ENCODE measurements at places on chromosomes 7 and 10.

- no peak for DNase-seq
These were observed 163.2 kb upstream of the GPR26 start for GRCh38 chr10:123502983-123503382.

DNA sequence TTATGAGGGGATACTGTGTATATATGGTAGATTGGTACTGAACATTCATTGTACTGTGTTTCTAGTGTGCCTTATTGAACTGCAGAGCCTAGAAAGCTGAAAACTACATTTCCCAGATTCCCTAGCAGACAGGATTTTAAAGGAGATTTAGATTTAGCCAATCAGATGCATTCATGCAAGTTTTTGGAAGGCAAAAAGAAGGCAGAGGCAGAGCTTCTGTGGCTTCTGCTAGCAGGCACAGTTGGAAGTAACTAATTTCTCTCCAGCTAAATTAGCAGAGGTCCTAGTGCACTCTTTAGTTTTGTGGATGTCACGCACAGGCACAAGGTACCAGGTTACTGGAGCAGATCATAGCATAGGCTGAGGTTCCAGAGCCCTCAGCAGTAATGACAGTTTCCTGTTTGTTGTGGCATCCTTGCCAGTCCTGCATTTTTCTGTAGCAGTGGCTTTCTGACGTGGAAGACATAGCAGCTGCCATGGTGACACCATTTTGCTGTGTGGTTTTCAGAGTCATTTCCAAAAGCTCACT is 83.7 kb upstream of the CCDC71L start:
- DNase-seq, result no peak

- DNase-seq, result no peak
These were observed 481 bp downstream of the SFTPA2 start for GRCh38 chr10:79559726-79560125.

GRCh38 chr7:66859339-66859738 is 61.7 kb upstream of the TMEM248 start:
- DNase-seq, result no peak

- DNase-seq, result no peak
These were observed 131.3 kb downstream of the AKR1D1 start for GRCh38 chr7:138207555-138207971.

GRCh38 chr10:35452171-35452570 is 115.9 kb downstream of the CCNY start:
- DNase-seq, result no peak

DNA sequence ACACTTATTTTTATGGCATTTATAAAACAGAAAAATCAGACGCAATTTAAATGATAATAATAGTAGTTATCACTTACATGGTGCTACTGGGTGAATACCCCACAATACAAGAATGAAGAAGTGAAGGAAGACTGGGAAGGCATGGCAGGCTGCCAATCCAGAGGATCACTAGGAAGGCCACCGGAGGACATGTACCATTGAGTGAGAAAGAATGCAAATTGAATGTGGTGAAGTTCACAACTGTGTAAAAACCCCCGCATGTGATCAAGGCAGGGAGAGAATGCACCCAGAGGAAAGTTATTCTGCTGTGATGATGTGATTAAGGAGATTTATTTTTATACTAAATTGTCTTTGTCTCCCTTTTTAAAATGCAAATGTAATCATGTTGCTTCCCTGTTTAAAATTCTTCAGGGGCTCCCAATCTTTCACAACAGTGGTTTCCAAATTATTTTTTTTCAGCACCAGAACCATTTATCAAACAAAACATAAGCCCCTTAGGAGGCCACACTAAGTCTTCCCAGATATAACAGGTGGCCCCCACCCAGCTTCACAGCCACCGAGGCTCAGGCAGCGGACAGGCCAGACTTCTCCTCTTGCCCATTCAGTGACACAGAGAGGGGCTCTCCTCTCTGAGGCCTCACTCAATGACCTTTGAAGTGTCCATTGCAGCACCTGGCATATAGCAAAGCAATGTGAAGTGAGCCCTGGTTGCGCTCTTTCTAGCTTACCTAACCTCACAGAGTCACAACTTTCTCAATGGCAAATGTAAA is 59.6 kb downstream of the FRMPD2 start:
- DNase-seq, result no peak

DNA sequence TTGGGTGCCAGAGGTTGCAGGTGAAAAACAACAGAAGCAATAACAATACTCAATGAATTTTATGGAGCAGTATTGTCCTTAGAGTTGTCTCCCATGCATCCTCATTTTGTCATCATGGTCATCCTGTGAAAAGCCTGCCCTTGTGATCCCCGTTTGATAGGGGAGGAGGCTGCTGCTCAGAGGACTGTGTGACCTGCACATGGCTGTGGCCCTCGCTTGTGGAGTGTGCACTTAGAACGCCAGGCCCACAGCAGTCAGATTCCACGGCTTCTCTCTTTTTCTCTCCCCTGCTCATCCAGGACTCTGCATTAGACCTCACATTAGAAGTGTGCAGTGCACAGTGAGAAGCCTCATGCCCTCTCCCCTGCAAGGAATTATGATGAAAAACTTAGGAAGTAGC is 491.1 kb upstream of the KLF6 start:
- no peak for DNase-seq

- no peak for DNase-seq
These were observed 100.3 kb upstream of the BTBD16 start for GRCh38 chr10:122170802-122171201.

GRCh38 chr7:84722086-84722485 is 464.8 kb downstream of the SEMA3D start:
- DNase-seq, result no peak

- peak; percentile 76 for DNase-seq
These were observed 24.8 kb downstream of the FAM53B start for GRCh38 chr10:124719213-124719851.

DNA sequence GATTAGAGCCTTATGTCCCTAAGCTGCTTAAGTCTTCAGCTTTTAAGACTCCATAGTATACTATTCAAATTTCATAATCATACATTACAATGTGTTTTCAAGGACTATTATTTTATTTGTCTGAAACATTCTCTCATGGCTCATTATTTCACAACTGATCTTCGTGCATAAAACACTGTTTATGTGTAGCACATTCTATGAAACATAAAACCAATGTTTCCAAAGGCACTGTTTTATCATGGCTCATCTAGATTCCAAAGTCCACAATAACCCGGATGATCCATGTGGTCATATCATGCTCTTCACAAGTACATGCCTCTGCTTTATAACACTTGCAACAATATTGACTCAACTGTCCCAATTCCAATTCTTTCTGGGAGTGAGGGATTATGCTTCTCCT is 806.1 kb downstream of the TNS3 start:
- no peak for DNase-seq

DNA sequence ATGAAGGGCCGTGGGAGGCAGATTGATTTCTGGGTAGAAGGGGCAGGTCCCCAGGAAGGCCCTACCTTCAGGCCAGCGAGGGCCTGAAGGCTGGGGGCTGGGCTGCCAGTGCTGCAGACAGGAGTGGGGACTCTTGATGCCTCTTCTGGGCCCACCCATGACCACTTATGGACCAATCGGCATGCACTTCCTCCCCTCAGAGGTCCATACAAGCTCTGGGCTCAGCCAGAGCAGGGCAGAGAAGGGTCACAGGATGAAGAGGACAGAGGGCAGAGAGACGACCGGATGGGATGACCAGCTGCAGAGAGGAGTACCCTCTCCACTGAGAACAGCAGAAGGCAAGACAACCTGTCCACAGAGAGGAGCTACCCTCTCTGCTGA is 120.1 kb downstream of the DYNC2I1 start:
- DNase-seq, result no peak

- no peak for DNase-seq
These were observed 131.7 kb upstream of the FAM20C start for GRCh38 chr7:60706-61105.

DNA sequence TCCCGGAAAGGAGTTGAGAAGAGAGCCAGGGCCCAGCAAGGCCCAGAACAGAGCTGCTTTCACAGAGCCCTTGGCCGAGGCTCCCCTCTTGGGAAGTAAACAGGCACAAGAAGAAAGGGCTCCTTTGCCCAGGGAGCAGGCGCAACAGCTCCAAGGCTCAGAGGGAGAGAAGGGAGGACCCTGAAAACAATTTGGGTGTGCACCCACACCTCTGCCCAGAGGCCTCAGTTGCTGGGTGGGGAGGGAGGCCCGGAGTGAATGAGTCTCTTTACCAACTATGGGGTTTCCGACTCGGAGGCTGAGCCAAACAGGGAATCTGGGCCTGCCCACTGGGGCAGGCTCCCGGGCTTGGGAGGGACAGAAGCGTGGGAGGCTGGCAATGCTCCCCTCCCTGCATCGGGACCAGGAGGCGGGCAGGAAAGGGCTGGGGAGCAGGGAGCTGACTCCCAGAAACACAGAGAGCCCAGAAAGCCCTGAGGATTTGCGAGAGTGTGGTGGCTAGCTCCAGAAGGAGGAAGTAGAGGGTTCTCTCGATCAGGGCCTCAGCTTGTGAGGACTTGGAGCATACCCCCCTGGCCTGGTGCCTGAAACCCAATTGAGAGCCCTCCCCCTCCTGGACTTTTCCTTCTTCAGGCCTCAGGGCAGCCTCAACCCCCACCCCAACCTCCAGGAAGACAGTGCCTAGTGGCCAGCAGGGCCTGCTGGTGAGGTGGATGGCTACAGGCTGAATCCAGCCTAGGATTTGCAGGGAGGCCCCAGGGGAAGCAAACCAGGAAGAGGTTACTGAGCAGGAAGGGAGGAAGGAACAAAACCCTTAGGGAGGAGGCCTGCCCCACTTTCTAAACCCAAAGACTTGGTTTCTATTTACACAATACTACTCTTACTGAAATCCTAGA is 6.2 kb downstream of the C10orf105 start:
- DNase-seq, result peak; percentile 81

DNA sequence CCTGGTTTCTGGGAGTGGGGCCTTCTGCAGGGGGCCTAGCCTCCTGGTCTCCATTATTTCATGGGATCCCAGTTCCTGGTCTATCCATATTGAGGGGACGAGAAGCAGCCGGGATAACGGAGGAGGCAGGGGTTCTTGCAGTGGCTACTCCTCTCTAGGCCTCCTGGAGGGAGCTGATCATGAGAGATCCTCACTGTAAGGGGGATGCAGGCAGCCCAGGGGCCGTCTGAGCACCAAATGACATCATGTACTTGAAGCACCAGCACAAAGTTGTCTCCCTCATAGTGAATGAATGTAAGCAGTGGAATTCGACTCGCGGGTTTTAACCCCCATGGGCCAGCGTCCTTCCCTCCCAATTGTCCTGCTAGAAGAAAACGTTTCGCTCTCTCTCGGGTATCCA is 964 bp upstream of the ADCY1 start:
- no peak for DNase-seq

DNA sequence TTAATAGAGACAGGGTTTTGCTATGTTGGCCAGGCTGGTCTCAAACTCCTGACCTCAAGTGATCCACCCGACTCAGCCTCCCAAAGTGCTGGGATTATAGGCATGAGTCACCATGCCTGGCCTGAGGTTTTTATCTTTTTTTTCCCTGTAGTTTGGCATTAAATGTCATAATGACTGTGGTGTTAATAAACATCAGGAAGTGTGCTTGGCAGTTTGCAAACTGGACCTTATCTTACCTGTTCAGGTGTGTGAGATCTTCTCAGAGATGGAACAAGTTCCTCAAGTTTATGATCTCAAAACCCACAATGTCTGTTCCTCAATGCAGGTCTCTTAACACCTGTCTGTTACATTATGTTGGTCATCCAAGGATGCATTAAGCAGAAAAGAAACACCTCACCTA is 80.0 kb downstream of the ARID5B start:
- no peak for DNase-seq

Data from right forelimb (tissue), 1 donor.